CD8-positive, alpha-beta memory T cell (primary cell): ENCODE measurements at places on chromosomes 12 and 14. TPM values are rescaled to one million over a fixed set of nuclear protein-coding genes. Genes with fewer than 3 reads are reported as not detected.

Gene GRIN2B
- total RNA-seq = not detected

Gene EPYC
- not detected for total RNA-seq

Gene FAM90A1
- total RNA-seq = not detected

Gene SMCO2
- total RNA-seq = not detected

Gene ASIC1
- 6.4 TPM for total RNA-seq

Gene OTX2
- not detected for total RNA-seq

Gene KRT86
- total RNA-seq = not detected

DNA sequence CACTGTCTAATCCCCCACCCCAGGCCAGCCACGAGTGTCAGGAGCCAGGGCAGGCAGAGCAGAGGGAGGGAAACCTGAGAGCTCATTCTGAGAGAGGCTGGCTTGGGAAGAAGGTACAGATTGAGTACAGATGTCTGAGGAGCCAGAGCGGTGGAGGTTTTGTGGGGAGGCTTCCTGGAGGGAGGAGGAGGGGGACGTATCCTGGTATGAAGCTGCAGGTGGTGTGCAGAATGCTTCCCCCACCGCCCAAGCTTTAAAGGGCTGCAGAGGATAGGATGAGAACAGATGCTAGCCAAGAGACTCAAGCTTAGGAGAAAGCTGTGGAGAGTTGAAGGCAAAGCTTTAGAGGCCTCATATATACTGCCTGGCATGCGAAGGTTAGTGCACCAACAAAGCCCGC is 3.2 kb upstream of the TAMALIN start:
- H3K4me1 ChIP-seq = peaks cover 15% of the 10 kb centered on the region
- no peak overlapping the region for H3K27ac ChIP-seq
- no peak overlapping the region for H3K4me3 ChIP-seq
- no peaks in the 10 kb centered on the region for H3K36me3 ChIP-seq
- H3K27me3 ChIP-seq = no peaks in the 10 kb centered on the region

GRCh38 chr14:56119201-56119981 is 1.2 kb downstream of the PELI2 start:
- H3K4me1 ChIP-seq = peaks cover 31% of the 10 kb centered on the region
- H3K36me3 ChIP-seq = no peaks in the 10 kb centered on the region

DNA sequence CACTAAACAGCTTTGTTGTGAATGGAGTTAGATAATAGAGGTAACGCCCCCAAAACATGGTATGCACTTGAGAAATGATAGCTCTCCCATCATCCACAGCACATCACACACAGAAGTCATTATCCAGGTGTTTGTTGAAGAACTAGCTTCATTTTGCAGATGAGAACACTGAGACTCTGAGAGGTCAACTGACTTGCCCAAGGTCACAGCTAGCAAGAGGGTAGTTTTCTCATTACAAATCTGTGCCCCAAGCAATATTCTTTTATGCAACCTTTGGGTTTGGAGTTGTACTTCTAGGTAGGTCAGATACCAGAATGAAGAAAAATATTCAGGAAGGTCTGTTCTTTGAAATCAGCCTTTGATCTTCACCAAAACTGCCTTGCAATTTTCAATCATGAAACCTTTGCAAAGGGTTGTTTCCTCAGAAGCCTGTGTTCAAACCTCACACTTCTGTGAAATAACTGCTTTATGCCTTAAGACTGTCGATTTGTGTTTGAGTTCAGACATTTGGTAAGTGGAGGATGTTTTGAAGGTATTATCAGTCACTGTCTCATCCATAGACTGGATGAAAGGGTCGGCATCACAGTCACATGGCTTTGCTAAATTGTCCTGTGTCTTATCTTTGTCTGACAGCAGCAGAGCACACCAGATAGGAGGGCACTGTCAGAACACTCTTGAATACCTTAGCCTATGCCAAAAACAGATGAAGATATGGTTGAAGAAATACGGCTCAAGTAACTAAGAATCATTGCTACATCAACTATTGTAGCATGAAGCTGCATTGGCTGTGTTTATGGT is 233.2 kb upstream of the BTG1 start:
- H3K27ac ChIP-seq = no peak overlapping the region
- no peaks in the 10 kb centered on the region for H3K27me3 ChIP-seq
- H3K4me3 ChIP-seq = no peak overlapping the region
- DNase-seq = no peak
- H3K36me3 ChIP-seq = no peaks in the 10 kb centered on the region

- H3K4me3 ChIP-seq = no peak overlapping the region
- H3K27ac ChIP-seq = no peak overlapping the region
- H3K4me1 ChIP-seq = no peaks in the 10 kb centered on the region
Observed at GRCh38 chr12:63495974-63496373, 172.3 kb downstream of the DPY19L2 start.

GRCh38 chr12:87280356-87280755 is 748.8 kb downstream of the C12orf50 start:
- DNase-seq = no peak
- H3K36me3 ChIP-seq = no peaks in the 10 kb centered on the region
- H3K4me1 ChIP-seq = no peaks in the 10 kb centered on the region
- H3K4me3 ChIP-seq = no peak overlapping the region
- no peaks in the 10 kb centered on the region for H3K27me3 ChIP-seq

DNA sequence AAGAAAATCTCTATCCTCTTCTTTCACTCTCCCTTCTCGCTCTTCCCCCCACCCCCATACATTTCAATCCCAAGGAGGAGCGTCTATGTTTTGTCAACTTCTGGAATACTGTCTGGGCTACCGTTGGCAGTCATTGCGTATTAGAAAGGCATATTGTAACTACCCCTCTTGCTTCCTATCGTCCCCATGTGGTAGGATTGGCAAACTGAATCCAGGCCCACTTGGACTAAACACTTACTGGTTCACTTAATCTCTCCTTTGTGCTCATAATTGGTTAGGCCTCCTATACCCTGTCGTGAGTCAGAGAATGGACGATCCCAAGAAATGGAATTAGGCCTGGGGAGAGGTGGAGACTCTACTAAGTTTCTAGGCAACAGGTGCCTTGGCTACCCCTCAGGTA is 68.8 kb upstream of the SLC8A3 start:
- no peaks in the 10 kb centered on the region for H3K4me1 ChIP-seq
- peaks cover 22% of the 10 kb centered on the region for H3K27me3 ChIP-seq
- no peak overlapping the region for H3K4me3 ChIP-seq
- no peak for DNase-seq
- H3K36me3 ChIP-seq = no peaks in the 10 kb centered on the region
- H3K27ac ChIP-seq = no peak overlapping the region

DNA sequence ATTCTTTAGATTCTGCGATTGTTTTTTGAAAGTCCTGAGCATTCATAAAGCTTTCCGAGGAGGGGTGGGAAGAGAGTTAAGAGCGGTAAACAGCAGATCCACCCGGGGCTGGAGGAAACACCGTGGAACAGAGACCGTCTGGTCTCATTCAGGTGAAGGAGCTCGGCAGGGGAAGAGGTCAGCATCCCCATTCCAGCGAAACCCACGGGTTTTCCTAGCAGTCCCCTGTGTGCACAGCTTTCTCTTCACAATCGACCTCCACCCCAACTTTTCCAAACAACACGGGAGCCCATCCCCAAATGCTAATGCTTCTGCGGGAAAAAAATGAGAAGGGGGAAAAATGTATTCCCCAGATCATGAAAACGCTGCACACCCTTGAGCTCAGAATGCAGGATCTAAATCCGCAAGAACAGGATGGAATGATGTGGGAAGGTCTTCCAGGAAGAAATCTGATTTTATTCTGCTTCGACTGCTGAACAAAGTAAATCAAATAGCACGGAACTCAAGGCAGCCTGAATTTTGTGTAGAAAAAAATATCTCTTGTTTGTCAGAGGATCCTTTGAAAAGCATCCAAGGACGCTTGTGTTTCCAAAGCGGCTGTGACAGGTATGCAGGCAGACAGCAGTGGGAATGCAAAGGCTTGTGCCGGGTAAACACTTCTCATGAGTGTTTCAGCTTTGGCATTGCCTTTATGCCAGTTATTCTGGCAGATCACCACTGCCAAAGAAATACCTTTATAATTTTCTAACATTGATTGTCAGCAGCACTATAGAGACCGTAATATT is 128.8 kb downstream of the NDUFA12 start:
- peaks cover 33% of the 10 kb centered on the region for H3K27me3 ChIP-seq
- H3K36me3 ChIP-seq = no peaks in the 10 kb centered on the region
- H3K4me3 ChIP-seq = no peak overlapping the region

- peaks cover 22% of the 10 kb centered on the region for H3K4me1 ChIP-seq
- H3K27me3 ChIP-seq = no peaks in the 10 kb centered on the region
- H3K36me3 ChIP-seq = no peaks in the 10 kb centered on the region
- H3K4me3 ChIP-seq = peak overlapping the region; percentile 86
- peak; percentile 69 for DNase-seq
Observed at GRCh38 chr14:34874386-34875030, 652 bp downstream of the BAZ1A start.

GRCh38 chr14:63266106-63266505 is 52.6 kb downstream of the GPHB5 start:
- DNase-seq = no peak
- no peaks in the 10 kb centered on the region for H3K36me3 ChIP-seq
- no peak overlapping the region for H3K4me3 ChIP-seq
- no peaks in the 10 kb centered on the region for H3K4me1 ChIP-seq
- H3K27me3 ChIP-seq = no peaks in the 10 kb centered on the region

DNA sequence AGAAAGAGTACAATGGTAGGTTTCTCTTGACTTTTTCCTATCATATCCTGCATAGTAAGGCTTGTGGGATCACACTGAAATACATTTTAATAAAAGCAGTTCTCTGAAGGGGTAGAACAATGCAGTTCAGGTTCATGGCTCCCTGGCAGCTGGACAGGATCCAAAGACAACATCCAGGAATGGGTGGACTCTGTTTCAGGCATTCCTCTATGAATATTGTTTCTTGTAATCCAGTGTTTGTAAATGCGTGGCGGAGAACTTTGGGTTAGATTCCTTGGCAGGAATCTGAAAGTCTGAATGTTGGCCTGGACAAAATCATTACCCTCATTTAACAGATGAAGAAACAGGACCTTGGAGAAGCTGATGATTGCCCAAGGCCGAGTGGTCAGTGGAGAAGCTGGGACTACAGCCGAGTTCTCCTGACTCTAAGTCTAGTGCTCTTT is 43.5 kb downstream of the SYNE2 start:
- no peaks in the 10 kb centered on the region for H3K27me3 ChIP-seq
- no peaks in the 10 kb centered on the region for H3K36me3 ChIP-seq
- DNase-seq = no peak
- H3K27ac ChIP-seq = no peak overlapping the region

- H3K4me3 ChIP-seq = no peak overlapping the region
- H3K4me1 ChIP-seq = no peaks in the 10 kb centered on the region
- DNase-seq = no peak
- no peaks in the 10 kb centered on the region for H3K36me3 ChIP-seq
- no peak overlapping the region for H3K27ac ChIP-seq
- no peaks in the 10 kb centered on the region for H3K27me3 ChIP-seq
Observed at GRCh38 chr12:41476499-41477439, 288.6 kb downstream of the PDZRN4 start.

- H3K27me3 ChIP-seq = no peaks in the 10 kb centered on the region
- H3K4me3 ChIP-seq = no peak overlapping the region
- no peak for DNase-seq
- no peak overlapping the region for H3K27ac ChIP-seq
- H3K36me3 ChIP-seq = no peaks in the 10 kb centered on the region
Observed at GRCh38 chr12:75404231-75404630, 13.3 kb downstream of the GLIPR1L2 start.

DNA sequence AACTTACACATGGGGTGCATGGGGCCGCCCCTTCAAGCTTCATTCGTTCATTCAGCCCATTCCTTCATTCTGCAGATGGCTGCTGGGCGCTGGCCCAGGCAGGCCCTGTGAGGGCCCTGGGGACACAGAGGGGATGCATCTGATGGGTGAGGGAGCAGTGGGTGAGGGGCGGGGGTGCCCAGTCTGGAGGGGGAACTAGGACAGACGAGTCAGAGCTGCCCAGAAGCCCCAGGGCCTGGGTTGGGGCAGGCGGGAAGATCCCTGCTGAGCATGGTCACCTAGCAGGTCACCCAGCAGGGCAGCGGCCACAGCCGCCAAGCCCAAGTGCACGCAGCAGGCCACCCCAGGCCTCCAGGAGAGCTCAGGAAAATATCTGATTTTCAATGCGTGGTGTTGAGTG is 14.1 kb downstream of the TRMT61A start:
- no peak for DNase-seq
- H3K4me3 ChIP-seq = no peak overlapping the region
- H3K27ac ChIP-seq = no peak overlapping the region
